T-helper 1 cell (primary cell): ENCODE measurements at places on chromosomes 3 and 15.

DNA sequence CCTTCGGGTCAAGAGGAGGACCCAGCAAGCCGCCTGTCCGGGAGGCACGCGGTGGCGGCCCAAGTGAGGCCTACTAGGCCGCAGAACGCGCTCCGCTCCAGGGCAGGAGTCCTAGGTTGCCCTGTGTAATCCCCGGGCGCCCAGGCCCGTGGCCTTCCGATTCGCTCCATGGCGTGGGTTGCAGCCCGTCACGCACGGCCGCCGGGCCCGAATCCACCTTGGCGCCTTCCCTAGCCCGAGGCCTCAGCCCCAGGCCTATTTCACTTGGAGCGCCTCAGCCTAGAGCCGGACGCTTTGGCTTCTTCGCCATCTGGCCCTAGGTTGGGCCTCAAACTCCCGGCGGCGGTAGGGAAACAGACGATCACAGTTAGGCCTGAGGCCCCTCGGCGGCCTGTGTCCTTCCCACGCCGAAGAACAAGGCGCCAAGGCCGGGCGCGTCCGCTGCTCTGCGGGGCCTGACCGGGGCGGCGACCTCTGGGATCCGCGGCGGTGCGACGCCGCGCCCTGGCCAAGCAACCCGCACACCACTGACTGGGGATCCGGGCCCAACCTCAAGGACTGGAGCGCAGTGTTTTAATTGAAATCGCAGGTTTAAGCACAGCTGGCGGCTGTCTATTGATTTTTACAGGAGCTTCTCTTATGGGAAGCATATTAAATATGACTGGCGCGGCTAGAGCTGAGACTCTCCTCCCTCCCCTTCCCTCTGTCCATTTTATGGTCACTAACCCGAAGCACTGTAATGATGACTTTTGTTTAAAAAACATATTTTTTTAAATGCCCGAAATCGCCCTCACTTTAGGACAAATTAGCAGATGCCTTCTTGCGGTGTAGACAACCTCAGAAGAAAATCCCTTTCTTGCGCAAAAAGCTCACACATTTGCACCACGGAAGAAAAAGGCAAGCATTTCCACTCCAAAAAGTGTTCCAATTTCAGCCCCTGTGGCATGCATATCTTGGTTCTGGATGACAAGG lies 3.8 kb upstream of the FEZF2 start:
- DNase-seq = no peak

DNA sequence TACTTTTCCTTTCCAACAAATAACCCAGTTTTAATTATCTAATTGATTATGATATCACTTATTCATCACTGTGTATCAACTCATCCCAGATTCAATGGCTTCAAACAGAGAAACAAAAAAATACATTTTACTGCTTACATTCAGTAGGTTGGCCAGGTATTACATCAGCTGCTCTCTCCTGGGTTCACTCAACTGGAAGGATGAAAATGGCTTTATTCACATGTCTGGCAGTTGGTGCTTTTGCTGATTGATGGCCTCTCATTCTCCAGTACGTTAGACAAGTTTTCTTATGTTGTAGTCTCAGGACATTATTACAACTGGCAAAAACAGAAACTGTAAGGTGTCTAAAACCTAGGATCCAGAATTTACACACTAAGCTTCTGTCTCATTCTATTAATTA lies 811.0 kb upstream of the ALCAM start:
- no peak for DNase-seq

DNA sequence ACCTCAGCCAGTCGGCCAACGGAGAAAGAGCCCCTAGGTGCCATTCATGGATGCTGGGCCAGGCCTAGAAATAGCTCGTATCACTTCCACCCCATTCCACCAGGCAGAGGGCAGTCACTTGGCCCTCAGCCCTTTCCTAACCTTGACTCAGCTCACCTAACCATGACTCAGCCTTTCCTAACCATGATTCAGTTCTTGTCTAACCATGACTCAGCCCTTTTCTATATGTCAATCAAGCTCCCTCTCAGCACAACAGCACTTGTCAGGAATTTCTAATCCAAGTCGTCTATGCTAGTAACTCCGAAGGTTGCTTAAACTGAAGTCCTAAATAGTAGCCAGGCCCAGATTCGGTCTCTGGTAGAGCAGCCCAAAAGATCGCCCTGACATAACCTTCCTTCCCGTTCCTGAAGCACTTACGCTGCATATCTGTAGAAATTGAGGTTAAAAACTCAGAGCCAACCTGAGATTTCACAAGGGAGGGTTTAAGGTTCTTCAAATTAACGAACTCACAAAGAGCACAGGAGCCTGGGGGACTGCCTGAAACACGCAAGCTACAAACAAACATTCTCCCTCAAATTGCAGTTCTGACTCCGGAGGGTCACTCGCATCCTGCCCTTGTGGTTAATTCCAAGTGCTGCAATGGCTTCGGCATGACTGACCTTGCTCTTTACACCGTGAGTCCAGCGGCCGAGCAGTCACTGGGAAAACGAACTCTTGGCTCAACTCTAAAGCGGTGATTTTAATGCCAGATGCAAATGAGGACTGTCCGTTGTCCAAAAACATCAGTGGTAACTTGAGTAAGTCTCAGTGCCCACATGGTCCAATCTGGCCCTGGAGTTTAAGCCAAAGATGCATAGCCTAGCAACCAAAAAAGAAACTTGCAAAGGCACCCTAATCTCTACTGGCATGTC lies 99.9 kb downstream of the ADAMTS17 start:
- DNase-seq = no peak

GRCh38 chr3:169295126-169295525 lies 368.4 kb downstream of the MECOM start:
- no peak for DNase-seq

- no peak for DNase-seq
These were observed 148.4 kb downstream of the NR1I2 start for GRCh38 chr3:119930286-119930685.

DNA sequence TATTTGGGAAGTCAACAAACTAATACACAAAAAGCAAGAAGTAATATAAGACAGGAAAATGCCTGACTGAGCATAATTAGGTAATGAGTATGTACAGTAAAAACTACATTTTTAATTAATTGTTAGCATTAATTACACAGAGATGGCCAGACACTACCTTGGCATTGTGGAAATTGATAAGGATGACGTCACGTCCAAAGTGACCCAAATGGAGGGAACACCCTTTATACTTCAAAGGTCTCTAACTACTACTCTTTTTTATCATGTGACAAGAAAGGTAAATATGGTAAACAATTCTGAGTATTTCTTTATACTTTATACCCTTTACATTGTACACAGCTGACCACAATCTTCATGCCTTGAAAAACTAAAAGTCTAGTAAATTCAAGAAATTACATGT lies 22.4 kb upstream of the GUCA1C start:
- no peak for DNase-seq
